Aorta (tissue), 5 donors: ENCODE measurements at places on chromosomes 13 and 19. TPM values are rescaled to one million over a fixed set of nuclear protein-coding genes. Genes with fewer than 3 reads are reported as not detected.

Gene PABPC3
- total RNA-seq = 0.23 TPM

DNA sequence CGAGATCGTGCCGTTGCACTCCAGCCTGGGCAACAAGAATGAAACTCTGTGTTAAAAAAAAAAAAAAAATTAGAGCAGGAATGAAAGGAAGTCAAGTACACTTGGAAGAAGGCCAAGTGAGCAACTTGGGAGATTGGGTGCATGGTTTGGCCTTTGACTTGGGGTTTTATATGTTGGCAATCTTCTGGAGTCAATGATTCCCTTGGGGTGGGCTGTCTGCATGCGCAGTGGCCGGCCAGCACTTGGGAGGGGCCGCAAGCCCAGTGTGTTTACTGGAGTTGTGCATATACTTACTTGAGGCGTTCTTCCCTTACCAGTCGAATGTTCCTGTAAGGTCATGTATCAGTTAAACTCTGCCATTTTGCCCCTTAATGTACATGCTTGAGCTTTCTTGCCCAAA is 103.9 kb downstream of the FAM216B start:
- H3K27me3 ChIP-seq = no peaks in the 10 kb centered on the region
- H3K4me1 ChIP-seq = no peaks in the 10 kb centered on the region
- no peak overlapping the region for H3K4me3 ChIP-seq
- H3K27ac ChIP-seq = no peak overlapping the region

Gene TMEM145
- not detected for total RNA-seq

DNA sequence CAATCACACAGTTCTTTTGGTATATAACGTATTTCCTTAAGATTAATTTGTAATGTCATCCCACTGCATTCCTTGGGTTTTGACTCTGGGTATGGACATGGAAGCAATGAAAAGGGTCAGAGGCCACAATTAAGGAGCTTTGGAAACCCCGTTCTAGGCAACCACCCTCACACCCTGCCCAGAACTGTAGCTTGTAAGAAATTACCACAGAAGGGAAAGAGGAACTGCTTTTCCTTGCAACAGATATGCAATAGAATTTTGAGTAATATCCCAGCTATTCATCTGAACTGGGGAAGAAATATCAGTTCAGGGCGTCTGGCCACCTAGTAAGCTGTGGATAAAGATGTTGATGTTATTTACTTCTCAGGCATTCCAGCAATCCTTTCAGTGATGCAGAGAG is 985 bp upstream of the CLC start:
- no peaks in the 10 kb centered on the region for H3K4me1 ChIP-seq
- H3K36me3 ChIP-seq = no peaks in the 10 kb centered on the region
- no peak overlapping the region for H3K27ac ChIP-seq
- no peaks in the 10 kb centered on the region for H3K27me3 ChIP-seq

DNA sequence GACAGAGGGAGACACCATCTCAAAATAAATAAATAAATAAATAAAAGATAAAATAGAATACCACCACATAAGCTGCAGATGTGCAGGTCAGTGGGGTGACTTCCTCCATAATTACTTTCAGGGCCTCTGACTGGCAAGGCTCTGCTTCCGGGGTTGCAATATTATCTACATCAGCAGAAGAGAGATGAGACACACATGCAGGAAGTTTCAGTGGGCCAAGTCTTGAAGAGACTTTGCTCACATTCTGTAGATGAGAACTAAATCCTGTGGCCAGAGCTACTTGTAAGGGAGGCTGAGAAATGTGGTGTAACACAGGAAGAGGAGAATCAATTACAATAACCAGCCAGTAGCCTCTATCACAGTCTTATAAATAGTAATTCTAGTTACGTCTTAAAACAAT is 89.9 kb upstream of the MAB21L1 start:
- no peak overlapping the region for H3K27ac ChIP-seq
- H3K27me3 ChIP-seq = no peaks in the 10 kb centered on the region
- no peak overlapping the region for H3K4me3 ChIP-seq

Gene SYNE4
- total RNA-seq = 1.4 TPM

GRCh38 chr13:39982745-39983144 is 327.3 kb downstream of the COG6 start:
- DNase-seq = no peak
- peaks cover 1% of the 10 kb centered on the region for H3K27me3 ChIP-seq
- H3K4me3 ChIP-seq = no peak overlapping the region
- no peaks in the 10 kb centered on the region for H3K36me3 ChIP-seq
- no peaks in the 10 kb centered on the region for H3K4me1 ChIP-seq
- H3K27ac ChIP-seq = no peak overlapping the region

DNA sequence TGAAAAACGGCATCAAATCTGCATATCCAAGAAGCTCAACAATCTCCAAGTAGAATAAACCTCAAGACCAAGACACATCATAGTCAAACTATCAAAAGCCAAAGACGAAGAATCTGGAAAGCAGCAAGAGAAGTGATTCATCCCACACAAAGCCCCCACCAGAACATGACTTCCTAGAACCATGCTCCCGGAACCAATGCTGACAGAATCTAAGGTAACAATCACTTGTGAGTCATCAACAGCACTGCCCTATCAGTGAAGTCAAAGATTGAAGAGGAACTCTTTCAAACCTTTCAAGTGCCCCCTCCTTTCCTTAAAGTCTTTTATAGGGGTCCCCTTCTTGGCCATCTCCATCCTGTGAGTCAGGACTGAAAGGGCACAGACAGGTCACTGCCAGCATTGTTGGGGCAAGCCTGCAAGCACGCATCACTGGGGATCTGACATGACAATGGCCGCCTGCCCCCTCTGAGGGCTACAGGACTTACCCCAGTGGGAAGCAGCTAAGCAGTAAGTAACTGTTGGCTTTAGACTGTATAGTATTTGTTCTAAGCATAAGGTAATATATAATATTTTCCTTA is at the start of gene CCDC70:
Gene CCDC70 (plus strand): TSS at position 247 of the 578 bp plus-strand sequence. CDS start 3,443 bp downstream, outside the sequence.
- no peaks in the 10 kb centered on the region for H3K4me1 ChIP-seq
- no peak within 1 kb of the TSS for H3K4me3 ChIP-seq
- H3K36me3 ChIP-seq = no peaks in the 10 kb centered on the region
- H3K27me3 ChIP-seq = no peaks in the 10 kb centered on the region
- H3K27ac ChIP-seq = no peak within 1 kb of the TSS

GRCh38 chr13:113849981-113850721 is 13.7 kb downstream of the GAS6 start:
- H3K4me1 ChIP-seq = peaks cover 3% of the 10 kb centered on the region
- H3K27me3 ChIP-seq = no peaks in the 10 kb centered on the region
- DNase-seq = no peak
- H3K36me3 ChIP-seq = no peaks in the 10 kb centered on the region
- H3K27ac ChIP-seq = no peak overlapping the region
